NCI-H1048 (cell line): ENCODE measurements at places on chromosomes 7 and 10.

DNA sequence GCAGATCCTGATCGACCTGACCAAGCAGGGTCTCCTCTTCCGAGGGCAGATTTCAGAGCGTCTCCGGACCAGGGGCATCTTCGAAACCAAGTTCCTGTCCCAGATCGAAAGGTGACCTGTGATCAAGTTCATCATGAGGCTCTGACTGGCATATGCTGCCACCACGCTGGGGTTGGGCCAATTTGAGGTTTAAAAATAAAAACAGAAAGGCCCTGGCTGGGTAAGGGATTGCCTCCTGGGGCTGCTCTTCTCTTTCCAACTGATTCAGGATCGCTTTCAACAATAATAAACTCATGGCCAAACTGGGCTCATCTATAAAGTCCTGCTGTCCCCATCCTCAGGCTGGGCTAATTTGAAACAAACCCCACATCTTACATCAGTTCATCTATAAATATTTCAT lies 17.1 kb upstream of the HK1 start:
- no peak for DNase-seq

GRCh38 chr10:123154711-123155505 lies 706 bp downstream of the BUB3 start:
- no peak for DNase-seq

DNA sequence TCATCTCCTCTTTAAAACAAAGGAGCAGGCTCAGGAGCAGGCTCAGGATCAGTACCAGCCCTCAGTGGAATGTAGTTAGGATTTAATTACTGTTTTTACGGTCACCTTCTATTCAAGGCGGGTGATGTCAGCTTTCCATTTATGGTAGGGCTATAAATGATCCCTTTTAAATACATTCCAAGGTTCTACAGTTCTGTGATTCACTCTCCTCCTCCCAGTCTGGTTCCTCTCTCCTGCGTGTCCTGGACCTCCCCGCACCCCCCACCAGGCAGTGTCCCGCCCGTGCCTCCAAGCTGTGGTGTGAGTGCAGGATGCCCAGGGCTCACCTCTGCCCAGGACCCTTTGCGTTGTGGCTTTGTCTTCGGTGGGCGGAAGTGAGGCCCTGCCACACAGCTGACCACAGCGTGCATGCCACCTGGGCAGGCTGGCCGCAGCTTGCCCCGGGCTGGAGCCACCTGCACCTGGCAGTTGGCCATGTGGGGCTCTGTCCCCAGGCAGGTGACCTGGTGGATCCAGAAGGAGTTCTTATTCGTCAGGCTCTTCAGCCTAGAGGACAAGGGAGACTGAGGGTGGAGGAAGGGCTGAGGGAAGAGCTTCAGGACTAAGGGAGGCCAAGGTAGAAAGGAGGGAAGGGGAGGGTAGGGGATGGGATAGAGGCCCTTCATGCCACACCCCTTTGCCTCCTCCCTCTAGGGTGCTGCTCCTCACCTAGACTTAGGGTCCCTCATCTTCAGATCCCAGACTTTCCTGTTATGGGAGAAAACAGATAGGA lies 9.1 kb downstream of the LOXL4 start:
- DNase-seq, result no peak

DNA sequence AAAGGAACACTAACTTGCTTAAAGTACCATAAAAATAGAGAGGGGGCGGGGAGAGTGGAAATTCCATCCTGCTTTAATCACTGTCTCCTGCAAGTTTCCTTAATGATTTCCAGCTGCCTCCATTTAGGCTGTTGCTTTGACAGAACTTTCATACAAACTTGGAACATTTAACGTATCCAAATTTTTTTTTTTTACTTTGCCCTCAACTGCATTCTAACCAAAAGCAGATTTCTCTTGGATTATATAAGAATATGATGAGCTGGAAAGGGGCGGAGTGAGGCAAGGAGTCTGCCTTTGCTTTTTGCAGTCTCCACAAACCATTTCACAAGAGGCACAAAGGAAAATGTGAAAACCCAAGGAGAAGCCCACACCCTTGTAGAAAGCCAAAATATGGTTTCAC lies 46.6 kb upstream of the COL1A2 start:
- DNase-seq, result no peak

DNA sequence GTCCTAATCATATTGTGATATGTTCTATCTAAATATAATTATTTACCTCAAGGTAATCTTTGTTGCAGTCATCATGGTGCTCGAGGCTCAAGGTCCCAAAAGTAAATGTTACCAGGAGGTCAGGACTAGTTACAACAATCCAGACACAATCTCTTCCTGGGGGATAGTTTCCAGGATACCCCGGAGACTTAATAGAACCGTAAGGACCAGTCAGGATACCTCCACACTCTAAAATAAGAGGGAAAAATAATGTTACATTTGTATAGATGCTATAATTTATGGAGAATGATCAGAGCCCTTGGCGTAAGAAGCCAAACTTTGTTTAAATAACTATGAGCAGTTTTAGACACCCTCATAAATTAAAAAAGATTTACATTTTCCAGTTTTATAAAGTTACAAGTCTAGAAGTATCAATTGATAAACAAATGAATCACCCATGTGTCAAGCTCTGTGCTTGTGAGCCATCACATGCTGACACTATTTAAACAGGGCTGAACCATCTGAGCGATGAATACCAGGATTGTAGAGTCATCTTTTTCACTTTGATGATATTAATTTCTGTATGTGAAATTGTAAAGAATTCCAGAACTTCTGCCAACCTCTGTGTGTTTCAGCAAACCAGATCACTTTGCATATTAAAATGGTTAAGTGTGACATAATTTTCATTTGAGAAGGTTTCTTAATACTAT lies 41.3 kb downstream of the CUBN start:
- DNase-seq, result no peak

DNA sequence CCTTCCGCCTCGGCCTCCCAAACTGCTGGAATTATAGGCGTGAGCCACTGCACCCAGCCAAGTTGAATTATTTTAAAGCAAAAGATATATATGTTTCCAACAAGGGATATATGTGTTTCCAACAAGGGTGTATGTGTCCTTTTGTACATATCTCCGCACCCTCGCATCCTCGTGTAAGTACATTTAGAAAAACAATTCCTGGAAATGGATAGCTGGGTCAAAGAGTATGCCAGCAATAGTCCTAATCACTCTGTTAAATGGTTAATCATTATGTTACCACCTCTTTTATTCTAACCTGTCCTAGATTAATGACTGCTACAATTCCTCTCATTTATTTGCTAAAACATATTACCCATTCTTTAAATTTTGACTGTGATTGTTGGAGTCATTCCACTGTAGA lies 28.0 kb downstream of the OR9A2 start:
- DNase-seq, result no peak

GRCh38 chr7:107924841-107925504 lies 34.0 kb downstream of the DLD start:
- peak; percentile 70 for DNase-seq

DNA sequence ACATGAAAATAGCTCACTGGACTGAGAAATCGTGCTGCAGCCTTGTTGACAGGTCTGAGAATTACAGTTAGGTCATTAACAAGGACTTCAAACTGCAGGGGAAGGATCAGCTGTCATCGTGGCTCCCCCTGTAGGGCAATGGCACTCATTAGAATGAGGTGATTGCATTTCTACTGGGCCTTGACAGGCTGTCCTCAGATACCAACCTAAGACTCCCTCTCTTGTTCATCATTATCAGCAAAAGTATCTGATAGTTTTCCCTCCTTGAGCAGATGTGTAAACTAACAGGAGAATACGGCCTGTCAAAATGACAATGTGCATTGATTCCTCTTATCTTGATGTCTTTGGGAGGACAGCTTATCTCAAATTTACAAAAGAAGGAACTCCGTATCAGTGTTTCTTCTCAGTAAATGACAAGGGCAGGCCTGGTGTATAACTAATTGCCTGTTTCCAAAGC lies 648.5 kb upstream of the LRRN3 start:
- no peak for DNase-seq

- DNase-seq, result peak; percentile 73
Observed at GRCh38 chr7:141649865-141650634, 51.9 kb downstream of the DENND11 start.

DNA sequence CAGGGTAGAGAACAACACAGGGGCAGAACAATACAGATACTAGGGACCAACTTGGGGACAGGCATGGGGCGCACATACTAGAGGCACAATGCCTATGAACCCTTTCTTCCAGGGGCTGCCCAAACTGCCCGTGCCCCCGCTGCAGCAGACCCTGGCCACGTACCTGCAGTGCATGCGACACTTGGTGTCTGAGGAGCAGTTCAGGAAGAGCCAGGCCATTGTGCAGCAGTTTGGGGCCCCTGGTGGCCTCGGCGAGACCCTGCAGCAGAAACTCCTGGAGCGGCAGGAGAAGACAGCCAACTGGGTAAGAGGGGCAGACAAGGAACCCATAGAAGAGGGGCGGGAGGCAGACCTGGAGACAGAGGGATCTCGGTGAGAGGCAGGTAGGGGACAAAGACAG lies 5.8 kb downstream of the CHAT start:
- no peak for DNase-seq

DNA sequence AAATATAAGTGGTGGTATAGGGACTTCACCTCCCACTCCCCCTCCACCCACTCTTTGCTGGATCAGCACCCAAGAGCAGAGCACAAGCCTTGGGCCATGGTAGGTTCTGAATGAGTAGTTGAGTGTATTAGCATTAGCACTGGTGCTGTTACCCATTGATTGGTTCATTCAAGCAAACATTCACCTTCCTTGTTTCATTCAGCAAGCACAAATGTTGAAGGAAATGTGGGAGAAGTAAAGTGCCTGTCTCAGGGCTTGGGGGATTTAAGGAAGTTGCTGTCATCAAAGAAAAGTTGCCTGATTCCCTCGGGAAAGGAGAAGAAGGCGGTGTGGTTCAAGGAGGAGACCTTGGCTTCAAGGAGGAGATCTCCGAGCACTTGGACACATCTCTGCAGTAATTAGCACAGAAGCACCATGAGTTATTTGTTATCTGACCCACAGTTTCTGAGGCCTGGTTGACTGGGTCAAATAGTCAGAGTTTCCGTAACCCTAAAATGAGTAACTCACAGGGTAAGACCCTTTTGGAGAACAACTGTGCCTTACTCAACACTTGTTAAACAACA lies 17.3 kb downstream of the IL2RA start:
- no peak for DNase-seq

DNA sequence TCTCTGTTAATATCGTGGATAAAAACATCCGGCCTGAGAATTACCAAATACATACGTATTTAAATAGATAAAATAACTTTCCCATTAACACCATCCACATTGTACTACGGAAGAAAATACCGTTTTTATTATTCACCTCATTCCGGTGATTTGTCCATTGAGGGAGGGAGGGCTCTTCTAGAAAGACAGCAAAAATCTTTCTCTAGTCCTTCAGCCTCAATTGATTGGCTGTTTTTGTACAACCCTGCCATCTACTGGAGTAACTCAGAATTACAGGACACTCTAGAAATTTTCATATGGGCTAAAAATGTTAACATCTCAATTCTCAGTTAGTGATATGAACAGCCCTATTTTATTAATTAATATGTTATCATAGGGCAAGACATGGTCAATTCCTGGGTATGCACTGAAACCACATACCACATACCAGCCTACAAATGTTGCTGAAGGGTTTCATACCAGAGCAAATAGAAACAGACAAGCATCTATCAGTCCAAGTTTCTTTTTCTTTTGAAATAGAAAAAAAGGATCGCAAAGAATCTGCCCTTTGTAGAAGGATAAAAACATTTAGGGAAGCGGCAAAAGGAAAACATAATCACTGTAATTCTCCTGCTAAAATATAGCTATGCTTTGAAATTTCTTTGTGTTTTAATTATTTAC lies 55.8 kb upstream of the CDCA7L start:
- no peak for DNase-seq
